BJ (cell line): ENCODE measurements at places on chromosomes 2 and 18. TPM values are rescaled to one million over a fixed set of nuclear protein-coding genes. Genes with fewer than 3 reads are reported as not detected.

DNA sequence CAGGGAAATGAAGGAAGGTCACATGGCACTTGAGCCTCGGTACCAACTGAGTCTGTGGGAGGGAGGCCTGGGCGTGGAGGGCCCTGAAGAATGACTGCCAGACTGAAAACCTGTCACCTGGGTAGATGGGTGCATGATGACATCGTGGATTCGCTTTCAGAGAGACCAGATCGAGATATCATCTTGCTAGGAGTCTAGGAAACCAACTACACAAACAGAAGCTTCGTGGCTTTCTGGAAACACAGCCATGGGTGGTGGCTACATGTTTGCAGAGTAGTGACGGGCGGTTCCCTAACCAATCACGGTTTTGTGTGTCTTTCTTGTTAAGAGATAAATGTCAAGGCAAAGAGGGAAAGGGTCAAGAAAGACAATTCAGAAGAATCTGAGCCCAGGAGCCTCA, 155.0 kb downstream of the EIPR1 start:
- DNase-seq = no peak

DNA sequence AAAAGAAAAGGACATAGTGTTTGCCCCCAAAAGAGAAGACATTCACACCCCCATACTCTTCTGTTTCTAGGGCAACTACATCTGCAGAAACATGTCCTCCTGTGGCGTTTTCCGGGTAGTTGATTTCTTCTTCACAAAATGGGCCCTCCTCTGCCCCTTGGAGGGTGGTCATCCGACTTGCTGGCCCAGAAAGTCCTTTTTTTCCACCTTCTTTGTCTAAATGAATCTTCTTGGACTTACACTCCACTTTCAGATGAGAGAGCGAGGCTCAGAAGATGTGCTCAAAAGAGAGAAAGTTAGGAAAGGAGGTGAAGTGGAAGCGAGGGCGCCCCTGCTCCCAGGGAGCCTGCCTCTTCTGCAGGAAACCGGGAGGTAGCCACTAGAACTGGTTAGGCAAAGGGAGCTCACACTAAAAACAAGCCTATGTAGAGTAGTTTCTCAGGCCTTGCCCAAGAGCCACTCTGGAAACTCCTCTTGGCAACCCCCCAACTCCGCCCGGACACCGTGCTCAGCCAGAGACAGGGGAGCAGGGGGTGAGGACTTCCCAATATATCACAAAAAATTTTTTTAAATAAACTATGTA, 10.2 kb upstream of the SIX3 start:
- DNase-seq = no peak

LYPD6B gene
- 19.1 and 26.4 TPM in 2 replicates for polyA plus RNA-seq

DNA sequence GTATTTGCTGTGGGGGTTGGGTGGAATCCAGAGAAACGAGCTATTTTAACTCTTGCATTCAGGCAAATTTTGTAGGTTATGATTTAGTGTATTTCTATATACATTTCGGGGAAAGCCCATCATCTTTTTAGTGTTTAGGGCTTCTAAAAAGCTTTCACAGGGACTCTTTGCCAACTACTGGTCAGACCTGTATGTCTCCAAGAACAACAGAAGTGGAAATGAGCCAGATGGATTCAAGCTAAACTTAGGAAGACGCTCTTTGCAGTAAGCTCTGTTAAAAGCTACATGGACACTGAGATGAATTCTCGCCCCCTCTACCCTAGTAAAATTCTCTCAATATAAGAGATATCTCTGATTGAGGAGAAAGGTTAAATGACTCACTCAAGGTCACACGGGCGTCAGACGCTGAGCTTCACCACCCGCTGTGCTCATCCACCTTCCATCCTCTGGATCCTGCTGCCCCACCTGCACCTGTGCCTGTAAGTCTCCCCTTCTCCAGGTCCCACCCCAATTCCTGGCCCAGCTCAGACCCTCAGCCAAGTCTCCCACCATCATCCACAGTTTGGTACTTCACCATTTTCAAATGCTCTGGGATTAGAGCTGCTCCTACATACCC, 85.6 kb downstream of the MARCHF4 start:
- DNase-seq = no peak

DNA sequence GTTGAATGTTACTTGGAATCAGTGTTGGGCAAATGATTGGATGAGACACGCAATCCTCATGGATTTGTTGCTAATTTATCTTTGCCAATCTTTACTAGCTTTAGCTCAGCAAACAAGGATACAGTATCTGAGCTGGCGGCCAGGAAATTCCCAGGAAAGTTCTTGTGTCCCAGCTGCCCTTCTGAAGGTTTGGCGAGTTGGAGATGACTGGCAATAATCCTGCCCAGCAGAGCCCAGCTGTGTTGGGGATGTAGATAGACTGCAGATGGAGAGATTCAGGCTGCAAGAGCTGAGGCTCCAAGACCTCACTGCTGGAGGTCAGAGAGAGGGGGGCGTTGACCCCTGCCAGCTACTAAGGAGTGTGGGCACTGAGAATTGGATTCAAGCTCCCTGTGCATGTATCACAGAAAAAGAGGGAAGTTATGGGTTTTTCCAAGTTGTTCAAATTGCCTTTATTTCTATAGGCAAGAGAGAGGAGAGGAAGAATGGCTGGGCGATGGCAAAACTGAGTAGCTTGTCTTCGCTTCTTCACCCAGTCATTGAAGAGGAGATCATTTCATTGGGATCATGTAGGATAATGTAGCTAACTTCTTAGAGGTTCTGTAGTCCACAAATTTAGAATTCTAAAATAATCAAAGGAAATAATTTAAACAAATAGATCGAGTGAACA, 506.8 kb upstream of the LRATD1 start:
- DNase-seq = no peak

UGT1A3 gene
- polyA plus RNA-seq = not detected in 2 replicates

DNA sequence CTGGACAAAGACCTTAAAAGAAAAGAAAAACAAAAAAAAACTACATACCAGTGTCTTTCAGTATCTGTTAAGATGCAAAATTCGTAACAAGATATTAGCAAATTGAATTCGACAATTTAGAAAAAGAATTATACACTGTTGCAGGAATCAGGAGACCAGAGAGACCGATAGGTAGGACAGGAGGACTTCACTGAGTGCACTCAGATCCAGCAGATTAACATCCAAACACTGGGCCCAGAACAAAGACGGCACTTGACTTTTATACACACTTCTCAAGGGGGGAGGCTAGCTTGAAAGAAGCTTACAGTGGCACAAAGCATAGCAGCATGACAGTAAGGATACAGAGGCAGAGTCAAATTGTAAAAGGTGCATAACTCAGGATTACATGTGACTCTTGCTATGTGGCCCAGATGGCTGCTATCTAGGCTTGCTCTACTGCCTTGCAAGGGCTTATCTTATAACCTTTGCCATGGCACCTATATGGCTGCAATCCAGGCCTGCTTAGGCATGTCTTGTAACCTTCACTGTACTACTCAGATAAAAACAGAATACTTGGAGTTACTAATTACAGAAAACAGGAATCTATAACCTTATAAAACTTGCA, 507.3 kb upstream of the LRRTM4 start:
- no peak for DNase-seq

RESP18 gene
- not detected in 2 replicates for polyA plus RNA-seq
